ENCODE measurements at places on chromosomes 12 and 14.
A peak's percentile ranks its signal among the peaks of the same experiment; 100 is the strongest.

DNA sequence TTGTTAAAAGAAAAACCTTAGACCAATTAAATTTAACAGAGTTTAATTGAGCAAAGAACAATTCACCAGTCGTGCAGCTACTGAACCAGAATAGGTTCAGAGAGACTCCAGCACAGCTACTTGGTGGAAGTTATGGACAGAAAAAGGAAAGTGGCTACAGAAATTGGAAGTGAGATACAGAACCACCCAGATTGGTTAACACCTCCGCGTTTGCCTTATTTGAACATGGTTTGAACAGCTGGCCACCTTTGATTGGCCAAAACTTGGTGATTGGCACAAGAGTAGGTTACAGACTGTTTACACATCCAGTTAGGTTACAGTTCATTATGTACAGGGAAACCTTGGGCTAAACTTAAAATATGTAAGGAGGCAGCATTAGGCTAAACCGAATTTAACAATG, 54.9 kb downstream of the SRGAP1 start:
- DNase-seq, result no peak

DNA sequence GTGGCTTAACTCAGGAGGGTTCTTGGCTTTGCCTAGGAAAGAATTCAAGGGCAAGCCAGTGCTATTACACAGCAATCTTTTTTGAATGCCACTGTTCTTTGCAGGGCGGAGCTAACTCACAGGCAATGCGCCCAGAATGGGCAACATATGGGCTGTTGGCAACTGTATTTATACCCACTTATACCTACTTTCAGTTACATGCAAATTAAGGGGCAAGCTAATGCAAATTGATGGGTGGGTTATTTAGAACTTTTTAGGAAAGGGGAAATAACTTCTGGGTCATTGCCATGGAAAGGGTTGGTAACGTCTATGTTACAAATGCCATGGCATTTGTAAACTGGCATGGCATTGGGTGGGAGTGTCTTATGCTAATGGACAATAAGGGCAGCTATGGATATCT, 85.4 kb downstream of the C12orf50 start:
- no peak for DNase-seq

- peak; percentile 64 for DNase-seq
Measured at GRCh38 chr14:76767681-76768656, 6.7 kb downstream of the VASH1 start.

GRCh38 chr14:68365228-68365627, 427.6 kb downstream of the ZFP36L1 start:
- no peak for DNase-seq

DNA sequence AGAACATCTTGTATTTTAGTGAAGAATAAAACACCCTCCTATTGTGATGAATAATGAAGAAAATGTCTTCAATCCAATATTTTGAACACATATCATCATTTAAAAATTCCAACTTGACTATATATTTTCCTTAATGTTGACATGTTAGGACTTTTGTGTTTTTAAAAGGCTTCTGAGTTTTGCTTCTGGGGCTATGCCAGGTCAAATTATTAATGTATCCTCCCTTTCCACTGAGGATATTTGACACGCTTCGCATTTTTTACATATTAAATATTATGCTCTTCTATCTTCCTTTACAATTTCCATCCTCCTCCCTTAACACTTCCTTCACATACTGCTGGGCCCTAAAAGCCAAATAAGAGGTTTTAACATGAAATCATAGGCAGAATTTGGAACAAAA, 20.6 kb downstream of the RERG start:
- no peak for DNase-seq

DNA sequence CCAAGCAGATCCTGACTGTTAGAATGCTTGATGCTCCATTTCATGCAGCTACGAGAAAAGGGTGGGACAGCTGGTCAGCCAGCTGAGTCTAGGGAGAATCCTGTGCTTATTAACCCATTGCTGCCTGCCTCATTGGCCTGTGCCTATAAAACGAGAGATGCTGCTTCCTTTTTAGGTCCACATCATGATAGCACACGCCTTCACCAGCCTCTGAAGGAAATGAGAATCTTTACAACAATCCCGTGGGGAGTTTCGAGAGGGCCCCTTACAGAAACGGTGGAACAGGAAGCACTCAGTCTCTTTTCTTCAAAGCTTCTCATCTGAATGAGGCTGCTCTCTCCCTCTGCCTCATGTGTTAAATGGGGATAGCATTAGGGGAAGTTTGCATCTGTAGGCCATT, 147.3 kb upstream of the RFLNA start:
- DNase-seq, result no peak

GRCh38 chr12:65022421-65022820, 98.7 kb downstream of the WIF1 start:
- DNase-seq, result no peak

DNA sequence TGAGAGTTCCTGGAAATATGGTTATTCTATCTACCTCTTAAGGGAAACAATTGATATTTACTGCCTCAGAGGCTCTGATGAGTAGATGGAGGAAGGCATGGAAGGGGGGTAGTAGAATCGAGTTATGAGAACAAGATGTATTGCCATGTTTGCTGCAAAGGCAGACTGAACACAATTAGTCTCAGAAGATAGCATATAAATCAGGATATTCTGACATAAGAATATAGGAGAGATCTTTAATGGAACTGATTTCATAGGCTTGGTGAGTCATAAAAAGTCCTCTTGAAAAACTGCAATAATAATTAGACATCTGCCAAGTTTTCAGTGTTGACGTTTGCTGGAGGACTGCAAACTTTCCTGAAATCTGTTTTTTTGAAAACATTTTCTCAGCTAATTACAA, 636.1 kb downstream of the TMTC2 start:
- DNase-seq, result no peak

- DNase-seq, result peak; percentile 52
Measured at GRCh38 chr14:78593949-78594348, 423.8 kb downstream of the NRXN3 start.

GRCh38 chr12:100545092-100545491, 28.4 kb upstream of the GAS2L3 start:
- no peak for DNase-seq

- peak; percentile 30 for DNase-seq
Measured at GRCh38 chr12:122265886-122266229, 436 bp downstream of the VPS33A start.

DNA sequence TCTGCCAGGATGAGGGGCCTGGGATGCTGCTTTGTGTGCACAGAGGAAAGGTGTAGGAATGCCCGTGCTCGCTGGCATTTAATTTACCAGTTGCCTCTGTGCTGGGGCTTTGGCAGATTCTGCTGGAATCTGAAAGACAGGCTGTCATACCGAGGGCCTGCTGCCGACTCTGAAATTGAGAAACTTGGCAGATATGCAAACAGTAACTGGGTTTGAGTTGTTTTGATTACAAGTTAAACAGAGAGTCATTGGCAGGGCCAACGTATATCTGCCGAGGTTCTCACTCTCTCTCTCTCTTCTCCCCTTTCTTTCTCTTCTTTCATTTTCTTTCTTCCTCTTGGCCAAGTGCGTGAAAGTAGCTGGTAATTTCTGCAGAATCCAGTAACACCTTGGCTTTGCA, 618.7 kb downstream of the VRK1 start:
- no peak for DNase-seq

GRCh38 chr12:132343294-132344004, 14.1 kb upstream of the GALNT9 start:
- DNase-seq, result no peak

- no peak for DNase-seq
Measured at GRCh38 chr12:53160000-53160399, 20.5 kb upstream of the ZNF740 start.

- no peak for DNase-seq
Measured at GRCh38 chr14:36905272-36905888, 243.7 kb downstream of the PAX9 start.

Measured in head of caudate nucleus (tissue), 42 donors.